Jurkat, Clone E6-1 (cell line): ENCODE measurements at places on chromosomes 16 and 17.

- DNase-seq: no peak
Measured at GRCh38 chr16:82252582-82252981, 82.6 kb upstream of the MPHOSPH6 start.

GRCh38 chr16:73068541-73069401 lies 20.8 kb upstream of the ZFHX3 start:
- no peak for DNase-seq

DNA sequence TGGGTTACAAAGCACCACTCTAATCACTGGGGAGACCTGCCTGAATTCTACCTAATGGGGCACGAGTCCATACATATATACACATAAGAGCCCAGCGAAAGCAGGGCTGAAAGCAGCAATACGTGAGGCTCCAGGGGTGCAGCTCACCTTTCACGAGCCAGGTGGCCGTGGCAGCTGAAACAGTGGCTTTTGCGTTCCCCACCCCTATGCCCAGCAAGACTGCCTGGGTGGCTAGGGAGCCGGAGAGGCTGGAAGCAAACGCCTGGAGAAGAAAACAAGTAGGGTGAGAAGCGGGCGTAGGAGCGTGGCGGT lies 618 bp downstream of the RUSF1 start:
- no peak for DNase-seq

DNA sequence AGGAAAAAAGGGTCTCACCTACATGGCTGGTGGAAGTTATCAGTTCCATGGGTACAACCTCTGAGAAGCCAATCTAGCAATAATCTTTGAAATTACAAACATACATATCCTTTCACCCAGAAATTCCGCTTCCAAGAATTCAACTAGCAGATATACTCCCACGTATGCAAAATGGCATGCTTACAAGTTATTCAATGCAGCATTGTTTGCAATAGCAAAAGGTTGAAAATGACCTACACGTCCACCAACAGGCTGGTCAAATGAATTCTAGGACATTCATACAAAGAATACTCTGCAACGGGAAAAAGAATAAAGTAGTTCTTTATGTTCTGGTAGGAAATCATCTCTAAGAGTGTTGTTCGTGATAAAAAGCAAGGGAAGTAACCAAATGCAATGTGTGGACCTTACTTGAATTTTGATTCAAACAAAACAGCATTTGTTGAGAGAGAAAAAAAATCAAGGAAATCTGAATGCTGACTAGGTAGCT lies 63.7 kb upstream of the NLK start:
- no peak for DNase-seq

- no peak for DNase-seq
Measured at GRCh38 chr17:29240968-29241963, 5.4 kb upstream of the CRYBA1 start.

DNA sequence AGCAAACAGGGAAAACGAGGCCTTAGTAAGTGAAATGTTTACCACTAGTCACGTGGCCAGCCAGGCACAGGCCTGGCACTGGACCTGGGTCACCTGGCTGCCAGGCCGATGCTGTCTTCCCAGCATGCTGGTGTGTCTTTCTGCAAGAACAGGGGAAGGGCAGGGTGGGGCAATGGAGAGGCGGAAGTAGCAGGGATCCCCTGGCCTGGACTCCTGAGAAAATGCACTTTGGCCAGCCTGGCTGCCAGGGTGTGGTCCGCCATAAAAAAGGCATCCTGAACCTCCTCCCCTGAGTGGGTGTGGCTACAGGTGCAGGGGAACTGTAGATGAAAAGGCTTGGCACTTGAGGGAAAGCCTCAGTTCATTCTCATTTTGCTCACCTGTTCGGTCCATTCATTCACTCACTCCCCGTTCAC lies 1.0 kb upstream of the ANKRD40CL start:
- DNase-seq: no peak

DNA sequence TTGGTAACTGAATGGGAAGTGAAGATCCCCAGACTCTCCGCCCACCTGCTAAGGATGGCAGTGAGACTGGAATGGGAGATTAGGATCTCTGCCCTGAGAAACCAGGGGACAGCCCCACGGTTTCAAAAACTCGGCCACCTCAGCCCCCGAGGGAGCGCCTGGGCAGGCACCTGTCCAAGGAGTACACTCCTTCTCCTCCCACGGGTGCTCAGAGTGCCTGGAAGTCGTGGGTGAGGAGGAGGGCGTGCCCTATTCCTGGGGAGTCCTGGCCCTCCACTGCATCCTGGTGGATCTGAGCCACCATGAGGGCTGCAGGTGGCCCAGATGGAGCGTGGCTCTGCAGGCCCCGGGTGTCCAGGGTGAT lies 78.5 kb downstream of the MGAT5B start:
- no peak for DNase-seq

GRCh38 chr16:56628486-56629350 lies 3.1 kb downstream of the MT1E start:
- no peak for DNase-seq

GRCh38 chr16:2339521-2340484 lies 725 bp downstream of the ABCA3 start:
- DNase-seq: no peak

DNA sequence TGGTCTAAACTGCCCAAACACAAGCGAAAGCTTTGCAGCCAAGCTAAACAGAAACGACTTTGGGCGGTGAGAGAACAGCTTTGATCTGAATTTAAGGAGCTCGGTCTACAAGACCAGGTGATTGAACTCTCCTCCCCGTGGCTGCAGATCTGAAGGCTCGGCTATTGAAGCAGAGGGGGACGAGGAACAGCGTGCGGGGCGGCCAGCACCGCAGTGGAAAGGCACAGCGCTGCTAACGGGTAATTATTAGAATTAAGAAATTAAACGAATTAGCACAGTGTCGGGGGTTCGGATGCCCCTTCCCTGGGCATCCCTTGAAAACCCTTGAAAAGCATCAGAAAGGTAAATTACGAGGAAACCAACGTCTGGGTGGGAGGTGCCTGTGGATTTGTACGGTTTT lies 431 bp downstream of the TEKT3 start:
- no peak for DNase-seq

- no peak for DNase-seq
Measured at GRCh38 chr16:77970371-77970770, 52.0 kb upstream of the CLEC3A start.

GRCh38 chr16:83676086-83676485 lies 131.7 kb upstream of the HSBP1 start:
- DNase-seq: no peak

DNA sequence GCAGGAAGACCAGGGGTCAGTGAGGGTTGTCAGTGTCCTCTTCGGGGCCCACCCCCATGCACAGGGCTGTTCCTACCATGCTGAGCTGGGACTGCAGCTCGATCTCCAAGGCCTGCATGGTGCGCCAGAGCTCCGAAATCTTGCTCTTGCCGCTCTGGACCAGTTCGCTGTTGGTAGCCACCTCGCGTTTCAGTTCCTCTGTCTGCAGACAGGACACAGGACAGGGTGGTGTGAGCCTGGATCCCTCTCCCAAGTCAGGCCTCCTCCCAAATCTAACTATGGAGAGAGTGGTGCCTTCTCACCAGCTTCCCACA lies 90.9 kb downstream of the GOSR1 start:
- no peak for DNase-seq

DNA sequence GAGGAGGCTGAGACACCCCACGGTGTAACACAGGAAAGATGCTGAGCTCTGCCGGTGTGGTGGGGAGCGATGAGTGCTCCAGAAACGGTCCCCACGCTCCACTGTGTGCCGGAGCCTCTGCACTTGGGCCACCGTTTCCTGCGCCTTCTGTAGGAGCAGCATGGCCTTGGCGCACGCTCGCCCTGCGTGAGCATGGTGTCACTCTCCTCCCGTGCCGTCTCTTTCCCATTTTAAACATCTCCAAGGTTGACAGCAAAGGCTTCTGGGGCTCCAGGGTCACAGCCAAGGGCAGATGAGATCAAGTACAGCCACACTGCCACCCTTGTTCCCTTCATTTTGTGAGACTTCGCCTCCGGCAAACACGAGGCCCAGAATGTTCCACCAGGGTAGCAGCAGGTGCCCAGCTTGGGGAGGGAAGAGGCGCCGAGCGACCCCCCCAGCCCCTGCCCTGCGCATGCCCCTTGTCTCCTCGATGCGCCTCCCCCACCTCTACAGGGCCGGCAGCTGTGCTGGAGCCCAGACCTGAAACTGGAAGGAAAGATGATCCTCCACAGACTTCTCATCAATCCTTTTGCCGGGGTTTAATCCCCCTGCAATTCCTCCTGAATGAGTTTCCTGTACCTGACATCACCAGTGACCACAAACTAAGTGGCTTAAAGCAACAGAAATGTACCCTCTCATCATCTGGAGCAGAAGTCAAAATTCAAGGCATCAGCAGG lies 19.9 kb upstream of the OSGIN1 start:
- no peak for DNase-seq

- DNase-seq: no peak
Measured at GRCh38 chr17:27985736-27986399, 56.6 kb upstream of the NLK start.

- no peak for DNase-seq
Measured at GRCh38 chr16:3948378-3948995, 68.0 kb upstream of the CREBBP start.

DNA sequence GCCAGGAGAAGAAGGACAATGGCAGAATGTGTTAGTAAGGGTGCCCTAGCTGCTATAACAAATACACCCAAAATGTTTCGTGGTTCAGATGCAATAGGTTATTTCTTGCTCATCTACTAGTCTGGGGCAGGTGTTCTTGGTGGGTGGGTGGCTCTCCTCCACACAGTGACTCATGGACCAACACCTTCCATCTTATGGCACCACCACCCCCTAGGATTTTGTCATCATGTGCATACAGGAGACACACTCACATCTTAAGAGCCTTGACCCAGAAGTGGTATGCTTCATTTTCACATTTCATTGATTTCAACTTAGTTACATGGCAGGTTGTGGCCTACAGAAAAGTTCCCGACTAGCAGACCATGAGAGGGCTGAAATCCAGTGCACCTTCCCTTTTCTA lies 114.7 kb downstream of the AMFR start:
- DNase-seq: no peak

DNA sequence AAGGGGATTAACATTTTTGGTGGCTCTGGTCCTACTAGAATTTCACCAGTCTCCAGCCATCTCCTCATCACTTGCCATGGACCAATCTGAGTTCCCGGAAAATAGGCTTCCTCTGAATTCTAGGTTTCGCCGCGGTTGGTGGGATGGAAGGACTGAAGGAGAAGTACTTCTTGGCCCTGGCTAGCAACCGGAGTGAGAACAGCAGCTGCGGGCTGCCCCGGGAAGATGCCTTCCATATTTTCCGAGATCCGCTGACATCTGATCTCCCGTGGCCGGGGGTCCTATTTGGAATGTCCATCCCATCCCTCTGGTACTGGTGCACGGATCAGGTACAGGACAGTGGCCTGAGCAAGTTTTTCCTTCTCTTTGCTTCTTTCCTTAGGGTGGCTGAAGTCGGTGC lies 45.0 kb downstream of the SLC5A11 start:
- DNase-seq: no peak

DNA sequence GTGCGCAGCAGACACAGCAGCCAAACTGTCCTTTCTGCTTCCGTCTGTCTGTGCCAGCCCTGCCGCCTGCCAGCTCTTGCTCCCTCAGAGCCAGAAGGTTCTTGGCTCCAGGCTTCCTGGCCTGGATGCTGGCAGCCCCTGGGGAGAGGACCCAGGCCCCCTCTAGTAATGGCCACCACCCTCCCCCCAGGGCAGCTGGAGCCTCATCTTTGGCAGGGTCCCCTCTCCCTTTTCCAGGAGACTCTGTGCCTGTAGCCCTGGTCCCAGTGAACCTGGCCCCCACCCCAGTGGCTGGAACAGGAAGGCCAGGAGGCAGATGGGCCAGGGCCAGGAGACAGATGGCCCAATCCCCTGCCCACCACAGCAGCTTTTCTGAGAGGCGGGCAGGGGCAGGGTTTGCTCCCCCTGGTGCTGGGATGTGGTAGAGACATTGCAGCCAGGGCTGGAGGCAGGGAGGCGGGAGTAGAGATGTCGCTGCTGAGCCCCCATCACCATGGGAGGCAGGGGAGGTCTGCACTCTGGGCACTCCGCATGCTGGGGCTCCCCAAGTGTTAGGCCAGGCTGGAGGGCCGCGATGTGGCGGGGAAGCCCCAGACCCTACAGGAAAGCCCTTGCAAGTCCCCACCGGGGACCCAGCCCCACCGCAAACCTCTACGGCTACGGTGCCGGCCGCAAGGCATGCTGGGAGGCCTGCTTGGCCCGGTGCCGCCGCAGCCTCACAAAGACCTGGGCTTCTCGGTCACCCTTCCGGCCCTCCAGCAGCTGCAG lies 16.7 kb downstream of the UNC13D start:
- DNase-seq: no peak

DNA sequence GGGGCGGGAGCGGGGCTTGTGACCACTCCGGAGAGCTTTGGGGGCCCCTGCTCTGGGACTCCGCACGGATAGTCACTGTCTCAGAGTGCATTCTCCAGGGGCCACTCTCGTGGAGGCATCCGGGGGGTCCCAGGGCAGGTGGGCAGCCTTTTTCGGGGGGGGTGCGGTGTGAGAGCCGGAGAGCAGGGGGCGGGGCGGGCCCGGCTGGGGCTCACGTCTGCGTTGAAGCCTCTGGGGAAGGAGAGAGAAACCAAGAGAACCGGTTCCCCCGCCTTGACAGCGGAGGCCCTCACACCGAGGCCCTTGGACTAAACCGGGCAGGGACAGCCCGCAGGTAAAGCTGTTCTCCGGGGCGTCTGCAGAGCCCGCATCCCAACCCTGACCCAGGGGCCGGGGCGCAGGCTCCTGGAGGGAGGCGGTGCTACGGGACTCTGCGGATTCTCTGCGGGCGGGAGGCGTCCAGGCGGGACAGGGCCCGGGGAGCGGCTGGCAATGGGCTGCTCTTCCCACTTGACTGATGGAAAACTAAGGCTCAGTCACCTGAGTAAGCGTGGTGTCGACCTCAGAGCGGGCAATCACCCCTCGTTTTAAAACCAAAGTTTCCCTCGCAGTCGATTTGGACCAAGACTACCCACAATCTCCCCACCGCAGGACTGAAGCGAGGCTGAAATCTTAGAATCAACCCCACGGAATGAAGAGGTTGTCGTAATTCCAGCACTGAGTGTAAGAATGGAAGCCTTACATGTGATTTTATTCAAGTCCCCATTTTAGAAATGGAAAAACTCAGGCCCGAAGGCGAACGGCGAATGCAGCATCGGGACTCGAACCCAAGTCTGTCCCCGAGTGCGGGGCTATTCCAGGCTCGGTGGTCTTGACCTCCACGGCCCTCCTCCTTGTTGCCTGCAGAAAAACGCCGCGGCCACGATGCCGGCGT lies 49.6 kb upstream of the AMZ2 start:
- no peak for DNase-seq

DNA sequence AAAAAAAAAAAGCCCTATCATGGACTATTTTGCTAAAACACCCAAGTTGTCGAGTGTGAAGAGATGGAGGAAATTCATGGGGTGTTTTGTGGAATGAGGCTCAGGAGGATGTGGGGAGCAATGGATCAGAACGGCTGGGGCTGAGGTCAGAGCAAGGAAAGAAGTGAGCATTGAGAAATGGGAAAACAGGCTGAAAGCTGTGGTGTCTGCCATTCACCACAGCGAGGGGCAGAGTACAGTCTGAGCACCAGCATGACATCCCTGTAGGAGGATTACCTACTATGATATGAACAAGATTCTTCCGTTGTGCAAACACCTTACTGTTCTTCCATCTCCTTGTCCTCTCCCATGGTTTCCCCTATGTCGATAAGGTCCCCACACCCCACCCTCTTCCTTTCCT lies 193.1 kb downstream of the TMEM114 start:
- DNase-seq: no peak

- DNase-seq: peak; percentile 92
Measured at GRCh38 chr16:25297151-25297787, 39.6 kb upstream of the ZKSCAN2 start.

GRCh38 chr17:42659079-42659931 lies at the start of gene TUBG2:
Gene TUBG2, plus strand, starts transcription at chr17:42659284. Its CDS starts 220 bp downstream, at chr17:42659504.
- DNase-seq: peak; percentile 80

- no peak for DNase-seq
Measured at GRCh38 chr17:49214676-49215360, 4.3 kb downstream of the ABI3 start.
